GM23248 (cell line): ENCODE measurements at places on chromosomes 4 and X. TPM values are rescaled to one million over a fixed set of nuclear protein-coding genes. Genes with fewer than 3 reads are reported as not detected.

The GYG2 gene
- total RNA-seq = 0.38 and 0.43 TPM in 2 replicates

The GBA3 gene
- total RNA-seq = not detected in 2 replicates

The DOK7 gene
- total RNA-seq = not detected in 2 replicates

DNA sequence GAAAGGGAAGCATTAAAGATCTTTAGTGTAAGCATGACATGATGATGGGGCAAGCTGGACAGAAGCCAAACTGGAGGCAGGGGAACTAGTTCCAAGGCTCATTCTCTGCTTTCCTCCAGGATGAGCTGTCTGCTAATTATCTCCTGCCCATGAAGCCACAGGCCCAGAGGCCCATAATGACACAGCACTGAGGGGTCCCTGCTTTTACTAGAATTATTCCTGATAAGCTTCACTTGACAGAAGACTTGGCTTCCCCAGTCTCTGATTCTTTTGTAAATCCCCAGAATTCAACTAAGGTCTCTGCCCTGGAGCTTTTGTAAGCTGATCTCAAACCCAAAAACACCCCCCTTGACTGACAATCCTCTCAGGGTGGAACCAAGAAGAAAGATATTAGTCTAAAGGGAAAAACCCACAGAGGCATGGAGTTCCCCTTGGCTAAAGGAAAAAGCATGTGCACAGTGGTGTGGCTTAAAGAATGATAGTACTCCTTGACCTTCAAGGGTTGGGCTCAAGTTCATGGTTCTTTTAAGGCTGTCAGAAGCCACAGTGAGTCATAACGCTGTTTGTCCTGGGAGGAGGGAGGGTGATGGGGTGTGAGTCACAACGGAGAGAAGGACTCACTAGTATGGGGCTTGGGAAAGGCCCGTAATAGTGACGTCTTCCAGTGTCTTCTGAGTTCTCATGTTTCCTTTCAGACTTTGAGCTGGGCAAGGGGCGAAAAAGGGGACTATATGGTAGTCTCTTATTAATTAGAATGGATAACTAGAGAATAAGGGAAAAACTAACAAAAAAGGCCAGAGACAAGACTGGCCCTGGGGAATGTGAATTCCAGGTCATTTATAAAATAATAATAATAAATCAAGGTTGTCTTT lies 146.0 kb upstream of the CPEB2 start:
- DNase-seq = peak; percentile 98

DNA sequence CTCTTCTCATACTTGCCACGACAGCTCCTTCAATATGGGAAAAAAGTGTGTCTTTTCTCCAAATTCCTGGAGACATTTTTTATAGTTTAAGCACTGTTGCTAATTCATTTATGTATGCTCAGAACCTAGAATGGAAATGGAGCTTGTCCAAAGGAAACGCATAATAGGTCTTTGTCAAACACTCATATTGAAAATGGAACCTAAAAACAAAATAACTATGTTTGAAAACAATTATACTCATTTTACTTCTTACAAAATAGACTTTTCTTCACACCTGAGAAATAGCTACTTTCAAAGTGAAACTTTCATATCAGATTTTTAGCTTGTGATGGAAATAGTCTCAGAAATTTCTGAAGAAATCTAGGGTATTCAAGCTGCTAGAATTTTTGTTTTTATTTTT lies 529.7 kb upstream of the BOD1L1 start:
- DNase-seq = no peak

DNA sequence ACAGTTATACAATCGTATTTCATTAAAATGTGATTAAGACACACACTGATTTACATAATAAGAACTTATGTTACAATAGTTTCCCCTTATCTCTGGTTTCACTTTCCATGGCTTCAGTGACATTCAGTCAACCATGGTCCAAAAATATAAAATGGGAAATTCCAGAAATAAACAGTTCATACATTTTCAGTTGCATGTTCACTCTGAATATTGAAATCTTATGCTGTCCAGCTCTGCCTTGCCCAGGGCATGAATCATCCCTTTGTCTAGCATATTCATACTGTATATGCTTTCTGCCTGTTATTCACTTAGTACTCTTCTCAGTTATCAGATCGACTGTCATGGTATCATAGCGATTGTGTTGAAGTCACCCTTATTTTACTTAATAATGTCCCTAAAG lies 173.8 kb upstream of the DCAF12L2 start:
- no peak for DNase-seq
